ENCODE measurements at places on chromosomes 5 and 9.

DNA sequence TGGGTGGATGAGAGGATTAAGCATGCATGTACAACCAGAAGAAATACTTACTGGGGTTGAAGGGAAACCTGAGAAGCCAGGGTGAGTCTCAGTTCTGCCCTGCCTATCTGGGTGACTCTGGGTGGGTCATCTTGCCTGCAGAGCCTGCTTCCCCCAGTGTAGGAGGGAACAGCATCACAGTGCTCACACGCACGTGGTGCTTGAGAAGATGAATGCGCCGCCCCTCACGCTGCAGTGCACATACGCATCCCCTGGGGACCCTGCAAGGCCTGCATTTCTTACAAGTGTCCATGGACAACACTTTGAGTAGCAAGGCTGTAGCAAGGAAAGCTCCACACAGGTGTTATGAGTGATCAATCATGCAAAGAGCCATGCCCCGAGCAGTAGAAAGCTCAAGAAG is 18.7 kb upstream of the GABBR2 start:
- no peak for DNase-seq
- no peak overlapping the region for H3K4me3 ChIP-seq
- no peak overlapping the region for H3K27ac ChIP-seq
- H3K36me3 ChIP-seq, result no peaks in the 10 kb centered on the region
- H3K27me3 ChIP-seq, result no peaks in the 10 kb centered on the region

GRCh38 chr5:180070756-180071530 is 616 bp downstream of the RNF130 start:
- H3K4me3 ChIP-seq, result peak overlapping the region; percentile 87
- DNase-seq, result no peak
- no peaks in the 10 kb centered on the region for H3K36me3 ChIP-seq
- peaks cover 26% of the 10 kb centered on the region for H3K4me1 ChIP-seq
- peak overlapping the region; percentile 96 for H3K27ac ChIP-seq

- H3K27me3 ChIP-seq, result peaks cover 11% of the 10 kb centered on the region
- H3K27ac ChIP-seq, result no peak overlapping the region
- no peaks in the 10 kb centered on the region for H3K4me1 ChIP-seq
- DNase-seq, result peak; percentile 90
- no peaks in the 10 kb centered on the region for H3K36me3 ChIP-seq
These were observed 55.6 kb upstream of the LMX1B start for GRCh38 chr9:126558051-126558665.

- H3K4me3 ChIP-seq, result no peak overlapping the region
- no peaks in the 10 kb centered on the region for H3K4me1 ChIP-seq
- H3K27ac ChIP-seq, result no peak overlapping the region
- H3K27me3 ChIP-seq, result no peaks in the 10 kb centered on the region
These were observed 9.3 kb upstream of the TNC start for GRCh38 chr9:115127191-115127817.

GRCh38 chr5:123783421-123783820 is 271.4 kb downstream of the CSNK1G3 start:
- no peaks in the 10 kb centered on the region for H3K36me3 ChIP-seq
- no peak overlapping the region for H3K27ac ChIP-seq
- no peak for DNase-seq

DNA sequence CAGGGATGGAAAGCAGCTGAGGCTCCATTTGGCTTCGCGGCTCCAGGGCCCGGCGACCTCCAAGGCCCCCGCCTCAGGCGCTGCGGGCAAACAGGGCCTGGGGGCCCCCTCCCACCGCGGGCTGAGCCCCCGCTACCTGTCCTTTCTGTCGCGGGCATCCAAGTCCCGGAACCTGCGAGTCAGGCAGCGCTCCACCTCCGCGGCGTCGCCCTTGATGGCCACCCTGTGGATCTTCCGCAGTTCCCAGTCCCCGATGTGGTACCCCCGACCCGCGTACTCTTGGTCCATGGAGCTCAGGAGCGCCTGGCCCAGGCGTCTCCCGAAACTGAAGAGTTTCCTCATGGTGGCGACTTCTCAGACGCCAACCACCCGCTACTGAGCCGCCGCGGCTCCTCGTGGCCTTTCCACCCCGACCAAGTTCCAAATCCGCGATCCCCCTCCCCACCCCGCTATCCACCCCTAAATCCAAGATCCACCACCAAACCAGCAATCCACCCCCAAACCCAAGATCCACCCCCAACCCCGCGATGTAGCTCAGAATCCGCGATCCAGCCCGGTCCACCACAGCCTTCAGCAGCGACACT is 86.5 kb upstream of the CCDC180 start:
- no peaks in the 10 kb centered on the region for H3K36me3 ChIP-seq
- peak overlapping the region; percentile 35 for H3K4me3 ChIP-seq
- no peak for DNase-seq
- peaks cover 61% of the 10 kb centered on the region for H3K27me3 ChIP-seq
- H3K27ac ChIP-seq, result no peak overlapping the region

DNA sequence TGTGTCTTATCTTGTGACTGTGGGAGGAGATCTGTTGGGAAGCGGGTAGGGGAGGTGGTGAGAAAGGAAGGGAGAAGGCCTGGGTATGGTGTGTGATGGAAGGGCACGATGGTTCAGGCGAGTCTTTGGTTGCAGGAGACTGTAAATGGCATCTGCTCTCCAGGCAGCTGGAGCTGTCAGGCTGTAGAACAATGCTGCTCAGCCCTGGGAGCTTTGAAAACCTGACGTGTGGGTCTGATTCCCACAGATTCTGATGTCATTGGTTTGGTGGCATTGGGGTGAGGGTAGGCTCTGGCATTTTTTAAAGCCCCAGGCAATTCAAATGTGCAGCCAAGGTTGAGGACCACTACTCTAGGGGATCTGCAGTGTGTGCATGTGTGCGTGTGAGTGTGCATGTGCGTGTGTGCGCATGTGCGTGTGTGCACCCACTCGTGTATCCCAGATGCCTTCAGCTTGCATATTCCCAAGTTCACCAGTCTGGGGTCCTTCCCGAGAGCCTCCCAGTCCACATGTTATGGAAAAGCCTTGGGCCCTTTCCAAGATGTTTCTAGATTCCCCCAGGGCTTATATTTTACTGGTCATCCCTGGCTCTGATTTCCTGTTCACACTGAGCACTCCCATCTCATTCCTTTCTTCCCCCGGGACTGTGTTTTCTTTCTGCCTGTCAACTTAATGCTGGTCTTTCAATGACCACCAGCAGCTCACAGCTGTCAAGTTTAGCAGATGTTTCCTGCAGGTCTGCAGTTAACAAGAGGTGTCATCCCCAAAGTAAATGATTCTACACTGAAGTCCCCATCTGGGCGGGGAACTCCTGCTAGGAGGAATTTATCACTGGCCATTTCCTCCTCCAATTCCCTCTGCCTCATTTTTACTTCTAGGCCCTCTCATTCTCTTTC is 34.0 kb downstream of the BOD1 start:
- H3K27ac ChIP-seq, result no peak overlapping the region
- H3K27me3 ChIP-seq, result no peaks in the 10 kb centered on the region
- DNase-seq, result no peak
- no peaks in the 10 kb centered on the region for H3K36me3 ChIP-seq
- H3K4me3 ChIP-seq, result no peak overlapping the region

GRCh38 chr9:85741095-85741874 is 469 bp downstream of the AGTPBP1 start:
- H3K36me3 ChIP-seq, result no peaks in the 10 kb centered on the region
- no peaks in the 10 kb centered on the region for H3K27me3 ChIP-seq
- H3K4me3 ChIP-seq, result peak overlapping the region; percentile 97
- peak overlapping the region; percentile 91 for H3K27ac ChIP-seq
- H3K4me1 ChIP-seq, result peaks cover 65% of the 10 kb centered on the region

- H3K4me1 ChIP-seq, result peaks cover 13% of the 10 kb centered on the region
- H3K4me3 ChIP-seq, result no peak overlapping the region
These were observed 8.4 kb upstream of the IRX2 start for GRCh38 chr5:2759696-2760461.

DNA sequence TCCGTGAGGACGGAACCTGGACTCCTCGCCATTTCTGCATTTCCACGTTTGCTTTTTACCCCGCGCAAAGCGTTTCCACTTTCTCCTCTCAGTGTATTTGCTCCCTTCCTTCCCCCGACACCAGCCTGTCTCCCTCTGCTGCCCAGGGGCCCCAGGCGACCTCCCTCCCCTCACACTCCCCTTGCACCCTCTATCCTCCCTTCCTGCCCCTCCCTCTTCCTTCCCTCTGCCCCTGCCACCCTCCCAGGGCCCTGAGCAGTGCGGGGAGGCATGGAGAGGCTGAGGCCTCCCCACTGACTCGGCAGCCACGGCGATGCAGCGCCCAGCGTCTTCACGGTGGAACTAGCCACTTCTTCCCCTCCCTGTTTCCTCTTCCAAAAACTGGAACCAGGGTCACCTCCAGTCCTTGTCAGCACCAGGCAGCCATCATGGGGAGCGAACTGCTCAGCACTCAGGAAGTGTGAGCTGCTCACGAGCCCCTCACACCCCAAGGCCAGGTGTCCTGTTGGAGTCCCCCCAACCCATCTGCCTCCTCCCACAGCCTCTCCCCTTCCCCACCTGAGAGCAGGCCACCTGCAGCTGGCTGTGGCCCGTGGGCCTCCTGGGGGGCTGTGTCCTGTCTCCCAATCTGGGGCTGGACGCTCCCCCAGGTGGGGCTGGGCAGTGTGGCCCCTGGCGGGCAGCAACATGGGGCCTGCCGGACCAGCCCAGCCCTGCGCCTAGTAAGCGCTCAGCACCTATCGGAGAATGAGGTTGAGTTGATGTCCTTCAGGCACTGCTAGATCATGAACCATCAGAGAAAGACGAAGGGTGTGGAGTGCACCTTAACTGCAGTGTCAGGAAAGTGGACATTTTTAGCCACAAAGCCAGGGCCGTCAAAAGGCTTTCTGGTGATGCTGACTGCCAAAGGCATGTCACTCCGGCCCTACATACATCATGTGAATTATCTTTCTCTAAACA is 17.5 kb downstream of the UBE2QL1 start:
- H3K27ac ChIP-seq, result no peak overlapping the region
- H3K27me3 ChIP-seq, result no peaks in the 10 kb centered on the region
- no peaks in the 10 kb centered on the region for H3K4me1 ChIP-seq
- no peak for DNase-seq
- no peak overlapping the region for H3K4me3 ChIP-seq
- no peaks in the 10 kb centered on the region for H3K36me3 ChIP-seq

GRCh38 chr9:96566498-96567202 is 53.0 kb downstream of the CDC14B start:
- peaks cover 9% of the 10 kb centered on the region for H3K36me3 ChIP-seq
- peaks cover 22% of the 10 kb centered on the region for H3K4me1 ChIP-seq
- H3K4me3 ChIP-seq, result peak overlapping the region; percentile 69
- peak overlapping the region; percentile 85 for H3K27ac ChIP-seq
- no peaks in the 10 kb centered on the region for H3K27me3 ChIP-seq
- peak; percentile 95 for DNase-seq

GRCh38 chr5:143201589-143201988 is 201.9 kb downstream of the NR3C1 start:
- DNase-seq, result no peak
- no peak overlapping the region for H3K4me3 ChIP-seq
- no peaks in the 10 kb centered on the region for H3K27me3 ChIP-seq
- no peaks in the 10 kb centered on the region for H3K4me1 ChIP-seq
- no peak overlapping the region for H3K27ac ChIP-seq

- DNase-seq, result no peak
- no peak overlapping the region for H3K4me3 ChIP-seq
- H3K4me1 ChIP-seq, result no peaks in the 10 kb centered on the region
- H3K36me3 ChIP-seq, result no peaks in the 10 kb centered on the region
These were observed 432.9 kb downstream of the TLE4 start for GRCh38 chr9:80004714-80005113.

DNA sequence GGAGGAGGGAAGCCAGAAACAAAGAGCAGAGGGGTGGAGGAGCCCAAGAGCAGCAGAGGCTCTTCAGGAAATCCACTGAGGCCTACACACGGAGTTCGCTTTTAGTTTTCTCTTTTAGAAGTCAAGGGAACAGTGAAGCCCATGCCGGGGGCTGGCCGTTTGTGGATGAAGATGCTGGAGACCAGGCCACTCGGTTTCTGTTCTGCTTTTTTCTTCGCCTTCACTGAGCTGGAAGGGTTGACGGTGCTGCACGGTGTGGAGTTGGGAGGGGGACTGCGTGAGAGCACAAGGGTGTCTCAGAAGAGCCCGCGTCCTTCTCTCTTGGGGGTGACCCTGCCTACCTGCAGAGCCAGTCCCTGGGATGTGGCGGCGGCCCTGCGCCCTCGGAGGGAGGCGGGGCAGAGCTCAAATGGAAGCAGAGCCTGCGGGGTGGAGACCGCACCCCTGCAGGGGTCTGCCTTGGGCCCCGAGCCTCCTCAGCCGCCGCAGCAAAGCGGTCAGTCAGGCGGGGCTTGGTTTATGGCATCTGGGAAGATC is 68.5 kb upstream of the CACNA1B start:
- no peaks in the 10 kb centered on the region for H3K27me3 ChIP-seq
- H3K4me3 ChIP-seq, result no peak overlapping the region
- H3K27ac ChIP-seq, result no peak overlapping the region
- H3K36me3 ChIP-seq, result peaks cover 95% of the 10 kb centered on the region
- DNase-seq, result no peak
- peaks cover 5% of the 10 kb centered on the region for H3K4me1 ChIP-seq

DNA sequence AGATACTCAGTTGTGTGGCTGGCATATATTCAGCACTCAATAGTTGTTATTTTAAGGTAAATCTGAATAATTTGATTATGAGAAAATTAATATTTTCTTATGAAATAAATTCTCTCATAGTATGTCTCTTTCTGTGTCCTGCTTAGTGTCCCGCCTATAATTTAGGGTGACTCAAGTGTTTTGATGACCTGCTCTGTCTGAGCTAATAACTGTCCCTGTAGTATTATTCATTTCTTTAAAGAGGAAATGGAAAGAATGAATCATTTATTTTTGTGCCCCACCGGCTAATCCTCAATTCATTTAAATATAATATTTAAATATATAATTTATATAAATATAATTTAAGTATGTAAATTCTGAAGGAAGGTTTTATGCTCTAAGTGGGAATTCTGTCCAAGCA is 4.1 kb downstream of the SLC1A1 start:
- H3K4me1 ChIP-seq, result peaks cover 20% of the 10 kb centered on the region
- no peaks in the 10 kb centered on the region for H3K36me3 ChIP-seq
- peaks cover 45% of the 10 kb centered on the region for H3K27me3 ChIP-seq
- H3K4me3 ChIP-seq, result no peak overlapping the region

DNA sequence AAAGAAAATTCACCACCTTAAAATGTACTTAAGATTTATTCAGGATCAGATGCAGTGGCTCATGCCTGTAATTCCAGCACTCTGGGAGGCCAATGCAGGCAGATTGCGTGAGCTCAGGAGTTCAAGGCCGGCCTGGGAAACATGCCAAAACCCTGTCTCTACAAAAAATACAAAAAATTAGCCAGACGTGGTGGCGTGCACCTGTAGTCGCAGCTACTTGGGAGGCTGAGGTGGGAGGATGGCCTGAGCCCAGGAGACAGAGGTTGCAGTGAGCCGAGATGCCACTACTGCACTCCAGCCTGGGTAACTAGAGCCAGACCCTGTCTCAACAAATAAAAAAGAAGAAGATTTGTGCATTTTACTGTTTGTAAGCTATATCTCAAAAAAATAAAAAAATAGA is 34.7 kb upstream of the GFPT2 start:
- no peaks in the 10 kb centered on the region for H3K36me3 ChIP-seq
- DNase-seq, result no peak
- H3K4me1 ChIP-seq, result no peaks in the 10 kb centered on the region
- H3K4me3 ChIP-seq, result no peak overlapping the region
- no peak overlapping the region for H3K27ac ChIP-seq

- no peak for DNase-seq
- H3K4me3 ChIP-seq, result no peak overlapping the region
- no peaks in the 10 kb centered on the region for H3K36me3 ChIP-seq
- no peaks in the 10 kb centered on the region for H3K27me3 ChIP-seq
- H3K4me1 ChIP-seq, result no peaks in the 10 kb centered on the region
- H3K27ac ChIP-seq, result no peak overlapping the region
These were observed 252.9 kb downstream of the MLLT3 start for GRCh38 chr9:20369391-20369790.

- no peaks in the 10 kb centered on the region for H3K36me3 ChIP-seq
- no peaks in the 10 kb centered on the region for H3K4me1 ChIP-seq
- H3K4me3 ChIP-seq, result no peak overlapping the region
- DNase-seq, result no peak
- H3K27ac ChIP-seq, result no peak overlapping the region
These were observed 367.6 kb downstream of the GLIS3 start for GRCh38 chr9:3931996-3932906.

All from spleen (tissue), 13 donors.